ENCODE measurements at places on chromosomes 2 and 18. TPM values are rescaled to one million over a fixed set of nuclear protein-coding genes. Genes with fewer than 3 reads are reported as not detected.

- peak; percentile 33 for DNase-seq
- H3K4me3 ChIP-seq: no peak overlapping the region
- no peaks in the 10 kb centered on the region for H3K36me3 ChIP-seq
- peaks cover 8% of the 10 kb centered on the region for H3K4me1 ChIP-seq
Observed at GRCh38 chr2:241007111-241007510, 8.7 kb downstream of the SNED1 start.

- H3K27me3 ChIP-seq: no peaks in the 10 kb centered on the region
- no peak for DNase-seq
- no peaks in the 10 kb centered on the region for H3K36me3 ChIP-seq
- H3K27ac ChIP-seq: no peak overlapping the region
Observed at GRCh38 chr2:231671270-231672050, 36.9 kb upstream of the PTMA start.

DNA sequence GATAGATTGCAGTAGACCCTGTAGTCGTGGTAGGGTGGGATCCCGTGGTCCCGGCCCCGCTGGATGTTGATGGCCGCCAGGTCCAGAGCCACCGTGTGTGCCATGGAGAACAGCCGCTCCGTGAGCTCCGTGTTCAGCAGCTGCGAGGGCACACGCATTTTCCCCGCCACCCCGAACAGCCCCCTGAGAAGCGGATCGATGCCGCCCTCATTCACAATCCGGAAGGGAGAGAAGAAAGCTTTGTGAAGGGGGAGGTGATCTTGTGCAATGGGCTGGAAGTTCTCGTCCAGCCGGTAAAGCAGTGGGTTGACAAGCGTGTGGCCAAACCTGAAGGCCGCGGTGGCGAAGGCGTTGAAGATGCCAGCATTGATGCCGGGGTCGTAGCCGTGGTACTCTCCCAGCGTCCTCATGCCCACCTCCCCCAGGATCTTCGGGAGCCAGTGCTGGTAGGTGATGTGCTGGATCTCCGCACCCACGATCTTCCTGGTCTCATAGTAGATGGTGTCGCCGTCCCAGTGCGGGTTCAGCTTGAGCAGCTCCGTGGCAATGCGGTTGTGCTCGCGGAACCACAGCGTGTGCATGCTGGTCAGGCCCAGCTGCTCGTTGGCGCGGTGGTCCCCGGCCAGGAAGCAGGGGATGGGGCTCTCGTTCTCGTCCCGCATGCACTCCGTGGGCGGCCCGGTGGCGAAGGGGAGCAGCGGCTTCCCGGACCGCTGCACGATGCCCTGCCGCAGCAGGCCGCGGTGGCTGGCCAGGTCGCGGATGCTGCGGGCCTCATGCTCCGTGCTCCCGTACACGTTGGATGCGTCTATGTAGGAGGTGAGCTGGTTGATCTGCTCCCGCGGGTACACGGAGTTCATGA is 95.8 kb downstream of the PXDN start:
- no peak for DNase-seq
- H3K4me3 ChIP-seq: no peak overlapping the region

DNA sequence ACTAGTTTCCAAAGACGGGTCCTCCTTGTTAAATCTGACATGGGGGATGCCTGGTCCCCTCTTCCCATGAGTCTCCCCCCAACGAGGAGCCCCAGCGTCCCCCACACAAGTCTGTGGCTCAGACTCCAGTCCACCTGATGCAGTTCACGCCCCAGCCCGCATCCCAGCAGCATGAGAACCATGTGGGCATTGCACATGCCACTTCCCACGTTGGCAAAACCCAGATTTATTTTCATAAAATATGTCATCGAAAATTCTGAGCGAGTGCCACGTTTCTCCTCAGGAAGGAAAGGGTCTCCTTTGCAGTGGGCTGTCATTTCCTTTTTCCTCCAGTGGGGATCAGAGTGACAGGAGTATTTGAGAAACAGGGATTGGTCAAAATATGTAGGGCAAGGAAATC is 45.7 kb upstream of the TPO start:
- no peaks in the 10 kb centered on the region for H3K36me3 ChIP-seq
- no peak overlapping the region for H3K4me3 ChIP-seq
- H3K27ac ChIP-seq: no peak overlapping the region
- no peaks in the 10 kb centered on the region for H3K4me1 ChIP-seq
- no peaks in the 10 kb centered on the region for H3K27me3 ChIP-seq
- no peak for DNase-seq

- no peaks in the 10 kb centered on the region for H3K27me3 ChIP-seq
- no peak overlapping the region for H3K4me3 ChIP-seq
- DNase-seq: no peak
- H3K4me1 ChIP-seq: no peaks in the 10 kb centered on the region
Observed at GRCh38 chr2:15793978-15794377, 146.4 kb upstream of the MYCN start.

The ANTXR1 gene
- total RNA-seq: not detected

The THUMPD2 gene
- 20.8 TPM for total RNA-seq

The CCDC141 gene
- total RNA-seq: 8.8 TPM
